ENCODE measurements at places on chromosomes 5 and 9.

DNA sequence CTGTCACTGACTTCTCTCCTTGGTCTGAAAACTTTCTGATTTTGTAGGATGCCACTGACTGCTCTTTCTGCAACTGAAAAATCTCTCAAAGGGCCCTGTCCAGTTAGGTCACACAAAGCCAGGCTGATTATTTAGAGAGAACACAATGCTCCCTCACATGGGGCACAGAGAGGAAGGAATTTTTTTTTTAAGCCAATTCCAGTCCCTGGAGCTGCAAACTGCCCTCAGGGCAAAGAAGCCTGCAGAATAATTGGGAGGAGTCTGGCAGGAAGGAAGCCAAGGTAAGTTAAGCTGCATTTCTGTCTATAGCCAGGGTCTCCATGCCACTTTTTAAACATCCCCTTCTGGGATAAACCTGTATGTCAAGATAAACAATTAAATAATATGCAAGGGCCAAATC, 305.5 kb downstream of the ZSWIM6 start:
- peak; percentile 13 for DNase-seq

GRCh38 chr9:111891910-111892499, 4.6 kb upstream of the UGCG start:
- no peak for DNase-seq

- DNase-seq, result no peak
Measured at GRCh38 chr5:10122076-10122726, 127.5 kb downstream of the ATPSCKMT start.

DNA sequence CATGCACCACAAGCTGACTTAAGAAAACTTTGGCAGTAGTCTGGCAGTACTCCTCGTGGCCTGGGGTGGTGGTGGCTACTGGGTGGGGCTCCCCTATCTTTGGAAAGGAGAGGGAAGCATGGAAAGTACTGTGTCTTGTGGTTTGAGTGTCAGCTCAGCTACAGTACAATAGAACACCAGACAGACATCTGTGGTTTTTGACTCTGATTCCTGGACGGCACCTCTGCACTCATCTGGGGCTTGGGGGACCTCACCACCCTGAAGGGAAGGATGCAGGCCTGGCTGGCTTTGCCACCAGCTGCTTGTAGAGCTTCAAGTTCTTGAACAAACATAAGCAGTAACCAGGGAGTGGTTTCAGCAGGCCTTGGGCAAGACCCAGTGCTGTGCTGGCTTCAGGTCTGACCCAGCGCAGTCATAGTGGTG, 40.6 kb downstream of the TNFSF8 start:
- DNase-seq, result no peak

DNA sequence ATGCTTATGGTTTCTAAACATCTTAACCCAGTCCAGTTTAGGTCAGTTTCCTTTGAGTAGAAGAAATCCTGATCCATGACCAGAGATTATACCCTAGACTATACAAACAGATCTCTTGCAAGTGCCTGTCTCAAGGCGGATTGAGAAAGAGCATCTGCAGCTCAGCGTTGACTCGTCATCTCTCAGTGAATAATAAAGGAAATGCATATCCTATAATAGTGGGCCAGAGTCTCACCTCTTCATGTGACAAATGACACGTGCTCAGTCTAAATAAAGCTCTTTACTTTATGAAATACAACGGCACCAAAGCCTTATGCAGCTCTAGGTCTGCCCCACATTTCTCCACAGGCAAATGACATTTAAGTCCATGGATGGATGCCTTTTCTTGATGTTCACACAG, 179.4 kb upstream of the NR3C1 start:
- no peak for DNase-seq

GRCh38 chr9:33718987-33719386, 76.4 kb upstream of the PRSS3 start:
- no peak for DNase-seq

DNA sequence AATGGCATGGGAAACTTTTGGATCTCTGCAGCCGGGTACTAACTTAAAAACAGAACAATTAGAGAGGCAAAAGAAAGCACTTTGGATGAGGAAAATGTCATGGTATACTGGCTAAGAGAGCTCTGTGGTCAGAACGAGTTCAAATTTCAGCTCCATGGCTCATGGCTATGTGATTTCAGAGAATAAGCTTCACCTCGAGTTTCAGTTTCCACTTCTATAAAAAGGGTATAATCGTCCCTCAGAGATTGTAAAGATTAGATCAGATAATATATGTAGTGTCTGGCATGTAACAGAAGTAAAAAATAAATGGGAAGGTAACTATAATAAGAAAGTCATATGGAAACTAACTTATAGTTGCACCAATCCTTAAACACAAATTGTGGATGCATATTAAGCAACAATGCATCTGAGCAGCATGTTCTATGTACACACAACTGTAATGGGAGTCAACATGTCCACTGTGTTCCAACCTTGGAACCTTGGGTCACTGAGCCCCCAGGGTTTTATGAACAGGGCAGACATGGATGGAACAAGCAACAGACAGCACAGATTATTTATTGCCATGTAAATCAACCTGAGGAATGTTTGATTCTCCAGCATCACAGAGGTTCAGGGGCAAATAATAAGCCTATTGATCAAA, 145.4 kb downstream of the MAPKAP1 start:
- no peak for DNase-seq

DNA sequence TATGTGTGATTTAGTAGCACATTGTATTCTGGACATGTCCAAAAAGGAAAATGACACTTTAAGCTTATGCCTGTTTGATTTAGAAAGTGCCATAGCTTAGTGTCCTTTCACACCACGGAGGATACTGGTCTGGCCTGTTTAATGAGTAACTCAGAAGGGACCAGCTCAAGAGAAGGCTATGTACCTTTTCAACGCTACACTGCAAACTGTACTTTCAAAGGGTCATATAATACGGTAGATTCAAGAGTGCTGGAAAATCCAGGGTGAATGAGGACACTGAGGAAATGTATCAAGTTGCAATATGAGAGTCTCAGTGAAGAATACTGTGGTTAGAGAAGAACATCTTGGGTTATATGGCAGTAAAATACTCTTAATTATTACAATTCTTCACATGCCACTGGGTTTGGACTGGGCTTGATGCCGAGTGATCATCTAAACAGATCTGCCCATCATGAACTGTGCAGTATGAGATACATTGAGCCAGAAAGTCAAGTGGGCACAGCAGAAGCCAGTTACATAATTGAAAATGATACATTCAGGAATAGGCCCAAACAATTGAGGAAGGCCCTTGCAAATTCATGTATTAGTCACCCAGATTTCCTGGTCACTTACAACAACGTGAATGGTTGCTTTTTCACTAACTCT, 1211.5 kb upstream of the CDH9 start:
- no peak for DNase-seq

DNA sequence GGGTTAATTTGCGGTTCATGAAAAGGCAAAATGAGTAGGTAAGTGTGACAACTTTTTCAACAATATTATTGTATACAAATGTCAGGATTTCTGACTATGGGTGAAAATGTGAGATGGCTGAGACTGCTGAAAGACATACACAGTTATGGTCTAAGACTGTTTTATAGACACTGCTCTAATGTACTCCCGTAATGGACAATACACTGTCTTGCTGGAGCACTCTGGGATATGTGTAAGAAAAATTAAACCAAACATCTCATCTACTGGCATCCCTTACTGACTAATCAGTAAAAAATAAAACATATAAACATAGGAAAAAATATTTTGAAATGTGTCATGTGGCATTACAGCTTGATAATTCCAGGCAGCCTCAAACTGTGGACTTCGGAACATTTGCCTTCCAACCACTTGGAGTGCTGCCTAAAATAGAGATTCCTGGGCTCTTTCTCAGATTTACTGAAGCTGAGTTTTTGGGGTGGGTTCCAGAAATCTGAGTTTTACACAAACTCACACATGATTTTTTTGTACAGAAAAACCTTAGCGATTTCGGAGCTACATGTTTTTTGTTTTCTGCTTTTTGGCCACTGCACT, 233.9 kb upstream of the TBCA start:
- DNase-seq, result no peak

- DNase-seq, result no peak
Measured at GRCh38 chr9:14346231-14346791, 32.4 kb upstream of the NFIB start.
